Left ventricle myocardium superior (tissue), 1 donor: ENCODE measurements at places on chromosomes 11 and 22.

- DNase-seq = no peak
Measured at GRCh38 chr11:33125611-33126010, 35.7 kb downstream of the CSTF3 start.

DNA sequence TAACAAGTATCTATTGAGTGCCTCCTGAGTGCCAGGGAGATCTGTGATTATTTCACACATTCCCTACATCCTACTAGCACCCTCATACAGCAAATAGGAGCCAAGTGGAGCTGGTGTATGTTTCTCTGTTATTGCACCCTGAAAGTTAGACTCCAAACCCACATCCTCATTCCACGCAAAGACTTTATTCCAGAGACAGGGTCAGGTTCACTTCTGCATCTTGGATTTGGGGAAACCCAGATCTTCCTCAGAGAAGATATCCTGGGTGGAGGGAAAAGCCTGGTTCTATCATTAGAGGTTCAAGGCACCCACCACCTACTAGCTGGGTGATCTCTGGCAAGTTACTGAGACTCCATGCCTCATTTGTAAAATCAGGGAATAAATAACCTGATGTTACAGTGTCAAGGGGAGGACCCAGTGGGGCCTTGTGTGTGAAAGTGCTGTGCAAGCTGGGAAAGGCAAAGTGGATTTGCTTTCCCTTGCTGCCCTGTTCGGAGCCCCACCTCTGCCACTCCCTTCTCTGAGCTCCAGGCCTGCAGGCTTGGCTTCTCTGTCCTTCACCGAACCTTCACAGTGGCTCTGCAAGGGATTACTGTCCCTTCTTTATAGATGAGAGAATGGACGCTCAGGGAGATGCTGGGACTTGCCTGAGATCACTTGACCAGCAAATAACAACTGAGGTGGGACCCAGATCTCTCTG is 991 bp upstream of the SLCO2B1 start:
- DNase-seq = no peak

DNA sequence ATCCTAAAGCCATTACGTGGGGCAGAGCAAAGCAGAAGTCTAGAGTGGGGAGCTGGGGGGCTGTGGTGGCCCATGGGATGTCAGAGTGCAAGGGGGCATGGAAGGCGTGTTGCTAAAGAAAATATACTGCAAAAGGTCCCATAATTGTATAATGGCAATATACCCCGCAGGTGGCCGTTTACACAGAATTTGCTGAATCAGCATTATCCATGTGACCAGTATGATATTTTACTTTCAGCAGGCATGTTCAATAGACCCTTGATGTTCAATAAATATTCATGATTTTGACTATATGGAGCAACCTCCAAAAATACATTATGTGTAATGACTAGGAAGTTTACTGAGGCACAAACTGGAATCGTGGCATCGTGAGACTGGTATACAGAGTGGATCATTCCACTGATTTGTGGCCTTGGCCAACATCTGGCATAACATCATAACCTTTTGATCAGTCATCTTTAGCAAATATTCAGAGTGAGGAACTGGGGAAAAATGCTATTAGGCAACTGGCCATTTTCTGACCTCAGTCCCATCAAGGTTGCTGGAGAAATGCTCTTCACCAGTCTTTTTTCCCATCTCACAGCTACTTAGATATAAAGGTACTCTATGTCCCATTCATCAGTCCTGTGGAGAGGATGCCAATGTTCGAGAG is 29.3 kb upstream of the PPP2R1B start:
- no peak for DNase-seq

GRCh38 chr22:41983513-41984405 is 14.5 kb downstream of the SEPTIN3 start:
- DNase-seq = no peak

- no peak for DNase-seq
Measured at GRCh38 chr22:39728236-39728860, 157.8 kb downstream of the CACNA1I start.

DNA sequence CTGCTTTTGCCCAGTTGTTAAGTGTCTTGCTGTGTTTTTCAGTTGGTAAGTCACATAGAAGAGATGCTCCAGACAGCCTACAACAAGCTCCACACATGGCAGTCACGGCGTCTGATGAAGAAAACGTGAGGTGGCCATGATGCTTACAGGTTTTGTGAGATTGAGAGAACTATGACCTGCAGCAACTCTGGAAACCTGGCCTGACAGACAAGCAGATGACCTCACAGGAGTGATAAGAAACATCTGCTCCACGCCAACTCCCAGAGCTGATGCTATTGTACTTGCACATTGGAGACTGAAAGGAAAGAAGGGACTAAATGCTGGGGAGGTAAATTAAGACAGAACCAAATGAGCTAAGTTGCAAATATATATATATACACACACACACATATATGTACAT is 28.6 kb upstream of the LDHA start:
- DNase-seq = no peak

GRCh38 chr11:35016916-35017315 is 100.5 kb downstream of the PDHX start:
- no peak for DNase-seq

- DNase-seq = no peak
Measured at GRCh38 chr11:30893318-30893717, 307.2 kb upstream of the MPPED2 start.

GRCh38 chr11:8219257-8220021 is 44.2 kb downstream of the LMO1 start:
- DNase-seq = peak; percentile 49

DNA sequence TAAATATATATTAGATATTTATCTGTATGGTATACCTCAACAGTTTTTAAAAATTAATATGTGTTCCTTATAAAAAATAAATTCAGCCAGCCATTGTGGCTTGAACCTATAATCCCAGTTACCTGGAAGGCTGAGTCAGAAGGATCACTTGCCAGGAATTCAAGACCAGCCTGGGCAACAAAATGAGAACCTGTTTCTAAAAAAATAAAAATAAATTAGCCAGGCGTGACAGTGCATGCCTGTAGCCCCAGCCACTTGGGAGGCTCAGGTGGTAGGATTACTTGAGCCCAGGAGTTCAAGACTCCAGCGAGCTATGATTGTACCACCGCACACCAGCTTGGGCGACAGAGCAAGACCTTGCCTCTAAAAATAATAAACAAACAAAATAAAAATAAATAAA is 54.9 kb downstream of the PHF21A start:
- DNase-seq = no peak

DNA sequence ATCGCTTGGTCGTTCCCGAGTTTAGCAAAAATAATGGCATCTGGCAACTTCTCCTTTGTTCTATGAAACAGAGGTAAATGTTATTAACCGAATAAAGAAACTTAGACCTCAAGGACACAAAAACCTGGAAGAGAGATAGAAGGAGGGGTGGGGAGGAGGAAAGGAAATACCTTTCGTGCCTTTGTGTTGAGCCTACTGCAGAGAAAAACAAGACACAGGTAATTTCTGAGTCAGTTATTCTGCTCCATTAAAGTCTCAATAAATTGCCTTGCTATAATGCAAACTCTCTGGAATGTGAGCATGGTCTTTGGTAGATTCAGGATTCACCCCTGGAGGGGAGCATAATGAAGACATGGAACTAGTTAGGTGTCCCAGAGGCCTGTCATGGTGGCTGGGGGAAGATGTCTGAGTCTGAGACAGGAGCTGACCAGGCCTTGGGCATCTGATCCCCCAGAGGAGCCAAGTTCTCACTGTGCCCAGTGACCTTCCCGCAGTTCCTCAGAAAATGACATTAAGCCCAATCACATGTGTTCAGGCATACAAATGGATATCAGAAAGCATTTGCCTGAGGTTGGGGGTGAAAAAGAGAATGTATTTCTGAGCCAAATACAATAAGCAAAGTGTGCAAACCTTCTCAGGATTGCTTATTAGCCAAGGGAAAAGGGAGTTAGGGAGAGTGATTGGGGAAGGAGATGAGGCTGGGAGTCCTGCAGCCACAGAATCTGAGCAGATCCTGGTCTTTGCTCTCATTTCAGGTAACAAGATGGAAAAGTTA is 72.6 kb upstream of the CADM1 start:
- no peak for DNase-seq

DNA sequence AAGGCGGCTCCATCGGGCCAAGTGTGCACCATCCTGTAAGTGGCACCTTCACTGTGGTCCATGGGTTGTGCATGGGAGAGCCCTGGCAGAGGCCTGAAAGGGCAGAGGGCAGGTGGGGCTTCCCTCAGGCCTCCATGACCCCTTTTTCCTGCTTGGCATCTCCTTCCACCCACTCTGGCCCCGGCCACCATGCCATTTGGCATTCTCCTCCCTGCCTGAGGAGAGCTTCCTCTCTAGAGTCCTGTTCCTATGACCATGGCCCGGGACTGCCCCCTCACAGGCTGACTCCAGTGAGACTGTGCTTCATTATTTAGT is 4.9 kb downstream of the OTOG start:
- no peak for DNase-seq

- no peak for DNase-seq
Measured at GRCh38 chr11:128569291-128569690, 18.1 kb downstream of the ETS1 start.

DNA sequence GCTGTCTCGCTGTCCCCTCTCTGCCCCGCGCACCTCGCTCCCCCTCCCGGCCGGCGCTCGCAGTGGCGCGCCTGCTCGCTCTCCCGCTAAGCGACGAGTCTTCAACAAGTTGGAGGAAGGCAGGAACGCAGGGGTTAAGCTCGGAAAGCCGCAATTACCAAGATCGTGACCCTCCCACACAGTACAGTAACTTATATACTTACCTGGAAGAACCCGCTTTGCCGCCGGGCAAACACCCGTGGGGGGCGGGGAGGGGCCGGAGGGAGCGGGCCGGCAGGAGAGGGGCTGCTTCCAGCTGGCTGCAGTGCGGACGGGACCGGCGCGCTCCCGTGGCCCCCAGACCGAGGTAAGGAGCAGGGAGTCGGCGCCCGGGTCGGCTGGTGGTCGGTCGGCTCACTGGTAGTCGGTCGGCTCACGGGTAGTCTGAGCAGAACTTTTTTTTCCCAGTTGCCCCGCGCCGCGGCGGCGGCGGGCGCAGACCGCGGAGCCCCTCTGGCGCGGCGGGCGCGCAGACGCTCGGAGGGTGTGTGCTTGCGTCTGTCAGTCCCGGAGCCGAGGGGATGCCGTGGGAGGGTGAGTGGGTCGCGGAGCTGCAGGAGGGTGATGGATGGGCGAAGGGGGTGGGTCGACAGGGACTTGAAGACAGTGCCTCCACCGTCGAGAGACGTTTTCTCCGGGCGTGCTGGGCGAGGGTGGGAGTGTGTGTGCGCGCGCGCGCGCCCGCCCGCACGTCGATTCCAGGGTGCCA is 101.2 kb upstream of the HSD17B12 start:
- peak; percentile 41 for DNase-seq
